ENCODE measurements at places on chromosomes 1 and 21.

DNA sequence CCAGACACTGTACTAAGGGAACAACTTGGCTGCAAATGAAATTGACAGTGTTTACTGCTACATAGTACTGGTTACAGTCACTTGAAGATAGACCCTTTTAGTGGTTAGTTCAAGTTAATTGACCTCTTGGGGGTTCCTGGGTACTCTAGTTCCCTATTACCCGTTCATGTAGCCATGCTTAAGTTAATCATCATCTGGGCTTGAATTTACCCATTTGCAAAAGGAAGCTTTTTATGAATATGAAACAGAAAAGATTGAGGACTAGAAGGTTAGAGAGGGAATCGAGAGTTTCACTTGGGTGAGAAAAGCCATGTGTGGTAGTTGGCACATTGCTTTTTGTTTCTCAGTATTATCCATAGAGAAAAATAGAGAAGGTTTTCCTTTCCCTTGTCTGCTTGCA, 2.7 kb downstream of the MIA3 start:
- DNase-seq = no peak

DNA sequence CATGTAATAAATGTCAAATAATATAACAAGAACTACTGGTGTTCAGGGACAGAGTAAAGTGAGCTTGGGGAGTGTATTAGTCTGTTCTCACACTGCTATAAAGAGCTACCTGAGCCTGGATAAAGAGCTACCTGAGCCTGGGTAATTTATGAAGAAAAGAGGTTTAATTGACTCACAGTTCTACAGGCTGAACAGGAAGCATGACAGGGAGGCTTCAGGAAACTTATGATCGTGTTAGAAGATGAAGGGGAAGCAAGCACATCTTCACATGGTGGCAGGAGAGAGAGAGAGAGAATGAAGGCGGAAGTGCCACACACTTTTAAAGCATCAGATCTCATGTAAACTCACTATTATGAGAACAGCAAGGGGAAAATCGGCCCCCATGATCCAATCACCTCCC, 205.9 kb downstream of the CTH start:
- DNase-seq = no peak

- DNase-seq = no peak
Observed at GRCh38 chr1:244705261-244706234, 52.6 kb downstream of the DESI2 start.

- DNase-seq = no peak
Observed at GRCh38 chr21:45950740-45951515, 30.6 kb upstream of the COL6A1 start.

- DNase-seq = no peak
Observed at GRCh38 chr1:33388805-33389771, 41.8 kb downstream of the PHC2 start.

DNA sequence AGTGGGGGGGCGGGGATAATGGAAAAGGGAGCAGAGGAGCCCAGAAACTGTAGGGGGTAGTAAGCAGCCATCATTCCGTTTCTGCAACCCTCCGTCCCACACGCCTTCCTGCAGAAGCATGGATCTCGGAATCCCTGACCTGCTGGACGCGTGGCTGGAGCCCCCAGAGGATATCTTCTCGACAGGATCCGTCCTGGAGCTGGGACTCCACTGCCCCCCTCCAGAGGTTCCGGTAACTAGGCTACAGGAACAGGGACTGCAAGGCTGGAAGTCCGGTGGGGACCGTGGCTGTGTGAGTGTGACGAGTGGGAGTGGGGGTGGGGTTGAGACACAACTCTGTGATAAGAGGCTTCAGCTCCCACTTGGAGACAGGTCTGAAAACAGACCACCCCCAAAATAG, 706 bp downstream of the CREB3L4 start:
- no peak for DNase-seq

DNA sequence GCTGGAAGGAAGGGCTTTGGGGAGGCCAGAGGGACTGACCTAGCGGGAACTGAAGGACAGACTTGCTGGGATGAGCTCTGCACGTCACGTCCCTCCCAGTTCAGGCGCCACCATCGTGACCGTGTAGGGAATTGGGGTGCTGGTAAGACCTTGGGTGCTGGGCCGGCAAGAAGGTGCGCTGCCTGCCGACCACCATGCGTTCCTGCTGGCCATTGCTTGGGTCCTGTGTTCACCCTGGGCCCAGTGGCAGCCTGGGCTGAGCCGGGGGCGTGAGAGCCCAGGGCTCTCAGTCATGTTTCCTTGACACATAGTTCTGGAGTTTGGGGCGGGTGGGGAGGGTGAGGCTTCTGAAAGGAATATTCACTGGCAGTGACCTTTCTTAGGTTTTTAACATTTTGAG, 176.0 kb downstream of the CAMTA1 start:
- DNase-seq = no peak

DNA sequence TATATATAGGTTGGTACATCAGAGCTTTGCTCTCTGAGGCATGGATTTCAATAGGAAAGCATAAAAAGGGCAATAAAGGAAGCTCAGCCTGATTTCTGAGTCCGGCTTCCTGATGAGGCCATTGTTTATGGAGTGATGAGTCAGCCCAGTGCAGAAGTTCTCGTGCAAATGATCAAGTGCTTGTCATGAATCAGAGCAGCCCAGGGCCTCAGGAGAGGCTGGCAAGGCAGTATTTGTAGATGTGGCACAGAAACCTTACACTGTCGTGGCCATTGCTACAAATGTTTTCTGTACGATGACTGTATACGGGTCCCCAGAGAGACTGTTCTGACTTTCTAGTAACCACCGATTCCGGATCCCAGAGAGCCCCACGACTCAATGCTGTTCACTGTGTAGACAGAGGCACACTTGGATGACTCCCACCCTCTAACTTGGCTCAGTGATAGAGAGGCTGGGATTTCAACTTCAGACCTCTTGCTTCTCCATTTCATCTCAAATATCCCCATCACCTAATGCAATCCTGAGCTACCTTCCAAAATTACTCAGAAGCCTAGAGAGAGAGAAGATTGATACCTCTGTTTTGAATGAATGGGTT, 26.8 kb downstream of the UMODL1 start:
- no peak for DNase-seq

DNA sequence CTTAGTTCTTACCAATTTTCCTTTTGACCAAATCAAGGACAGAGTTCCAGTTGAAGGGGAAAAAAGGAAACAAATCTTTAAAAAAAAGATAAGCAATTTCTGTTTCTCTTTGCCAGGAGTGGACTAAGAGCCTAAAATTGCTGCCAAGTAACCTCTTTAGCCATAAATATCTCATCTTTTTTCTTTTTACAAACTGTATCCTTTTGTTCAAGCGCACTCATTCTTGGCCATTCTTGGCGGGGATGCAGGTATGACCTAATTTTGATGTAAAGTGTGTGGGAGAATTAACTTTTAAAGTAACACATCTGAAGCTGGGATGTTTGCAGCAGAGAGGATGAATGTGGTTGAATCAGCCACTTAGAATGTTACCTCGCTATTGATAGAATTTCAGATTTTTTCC, 13.4 kb upstream of the KIF1B start:
- DNase-seq = no peak

DNA sequence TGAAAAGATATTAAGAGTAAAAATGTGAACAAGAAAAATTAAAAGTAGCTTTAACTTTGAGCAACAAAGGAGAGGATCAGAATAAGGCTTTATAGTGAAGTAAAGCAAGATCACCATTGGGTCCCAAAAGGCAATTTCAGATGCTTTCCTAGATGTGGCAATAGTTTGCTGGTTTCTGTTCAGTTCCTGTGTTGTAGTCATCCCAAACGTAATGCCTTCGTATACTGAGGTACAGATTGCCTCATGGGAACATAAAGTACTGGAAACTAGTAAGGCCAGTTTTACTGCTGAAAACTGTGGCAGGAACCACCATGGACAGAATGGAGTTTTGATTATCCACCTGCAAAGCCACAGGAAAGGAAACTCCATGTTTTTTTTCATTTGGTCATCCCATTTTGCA, 283.5 kb upstream of the SGIP1 start:
- no peak for DNase-seq

DNA sequence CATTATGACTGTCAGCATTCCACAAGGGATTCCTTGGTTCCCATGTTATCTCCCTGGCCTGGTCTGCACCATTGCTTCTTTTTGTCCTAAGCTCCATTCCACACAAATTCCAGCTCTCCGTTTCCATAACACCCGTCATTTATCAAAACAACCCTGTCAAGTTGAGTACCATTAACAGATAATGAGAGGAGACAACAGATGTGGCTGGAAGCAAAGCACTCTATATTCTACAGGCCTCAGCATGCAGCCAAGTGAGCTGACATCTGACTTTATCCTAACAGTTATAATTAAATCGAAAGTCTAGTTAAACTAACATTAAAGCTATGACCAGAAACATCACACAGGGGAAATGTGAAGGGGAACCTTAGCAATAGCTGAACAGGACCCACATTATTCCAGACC, 110.4 kb downstream of the RERE start:
- no peak for DNase-seq

GRCh38 chr1:11845641-11846335, 1.8 kb downstream of the NPPA start:
- DNase-seq = no peak

GRCh38 chr1:33634806-33635205, 162.4 kb downstream of the ZSCAN20 start:
- DNase-seq = no peak

DNA sequence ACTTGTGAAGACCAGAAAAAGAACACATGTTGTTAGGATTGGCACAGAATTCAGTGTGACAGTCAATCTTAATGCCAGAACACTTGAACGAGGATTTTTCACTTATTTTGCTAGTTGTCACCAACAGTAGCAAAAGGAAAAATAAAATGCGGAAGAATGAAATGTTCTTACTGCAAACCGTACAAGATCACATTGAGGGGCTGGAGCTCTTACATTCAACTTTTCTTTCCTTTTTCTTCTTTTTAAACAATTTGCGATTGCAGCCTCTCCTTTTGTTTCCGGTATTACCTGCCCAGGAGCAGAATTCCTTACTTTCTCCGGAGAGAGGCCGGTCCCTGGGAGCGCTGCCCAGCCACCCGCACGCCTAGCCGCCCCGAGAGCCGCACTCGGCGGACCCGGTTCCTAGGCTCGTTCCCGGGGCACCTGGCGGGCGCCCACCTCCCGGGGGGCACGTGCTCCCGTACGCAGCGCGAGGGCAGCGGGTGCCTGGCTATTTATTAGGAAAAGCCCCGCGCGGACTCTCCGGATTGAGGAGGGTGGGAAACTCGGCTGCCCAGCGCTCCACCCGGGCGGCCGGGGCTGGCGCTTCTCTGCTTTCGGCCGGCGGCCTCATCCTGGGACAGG, 1.2 kb upstream of the CAMTA1 start:
- no peak for DNase-seq

DNA sequence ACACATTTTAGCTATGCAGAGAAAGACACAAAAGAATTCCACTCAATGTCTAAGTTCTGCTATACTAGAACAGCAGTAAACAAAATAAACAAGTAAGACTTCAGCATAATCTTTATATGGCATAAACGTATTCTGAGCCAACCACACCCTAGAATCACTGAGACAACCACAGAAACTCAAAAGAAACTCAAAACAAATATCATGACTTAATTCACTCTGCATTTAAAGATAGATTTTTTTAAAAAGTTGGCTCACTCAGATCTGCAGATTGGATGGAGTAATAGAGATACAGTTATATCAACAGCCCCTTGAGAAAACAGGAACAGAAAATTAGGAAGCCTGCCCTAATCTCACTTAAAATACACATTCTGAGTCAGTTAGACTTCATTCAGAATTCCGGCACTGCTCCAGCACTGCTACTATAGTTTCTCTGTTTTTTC, 95.0 kb downstream of the COL24A1 start:
- DNase-seq = no peak

DNA sequence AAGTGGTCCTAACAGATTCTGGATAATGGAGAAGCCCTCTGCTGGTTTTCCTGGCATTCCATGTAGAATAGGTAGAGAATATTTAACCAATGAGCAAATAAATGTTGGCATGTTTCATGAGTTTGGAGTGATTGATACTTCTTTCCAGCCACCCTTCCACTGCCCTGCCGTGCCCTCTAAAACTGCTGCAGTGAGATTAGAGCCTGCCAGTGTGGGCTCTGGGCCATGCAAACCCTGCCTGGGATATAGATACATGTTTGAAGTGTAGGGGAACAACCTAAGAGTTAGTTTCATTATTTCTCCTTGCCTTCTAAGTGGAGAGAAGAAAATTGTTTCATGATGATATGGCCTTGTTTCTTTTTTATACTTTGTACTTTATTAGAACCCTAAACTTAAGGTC, 10.4 kb downstream of the UBE2Q1 start:
- no peak for DNase-seq

DNA sequence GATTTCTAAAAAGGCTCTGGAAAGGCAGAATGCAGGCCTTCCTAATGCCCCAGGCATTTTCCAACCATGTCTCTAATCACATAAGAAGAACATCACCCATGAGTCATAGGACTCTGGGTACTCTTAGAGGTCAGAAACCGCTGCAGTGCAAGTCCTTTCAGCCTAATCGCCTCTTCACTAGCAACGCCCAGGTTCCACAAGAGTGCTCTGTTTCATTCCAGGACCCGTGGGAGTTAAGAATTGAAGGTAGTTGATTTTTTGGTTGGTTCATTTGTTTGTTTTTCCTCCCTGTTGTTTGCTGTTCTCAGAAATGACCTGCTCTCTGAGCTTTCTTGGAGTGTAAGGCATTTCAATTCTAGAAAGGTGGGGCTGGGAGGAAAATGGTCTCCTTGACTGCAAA, 123.2 kb downstream of the NR5A2 start:
- DNase-seq = no peak

- no peak for DNase-seq
Observed at GRCh38 chr1:46618754-46619415, 2.3 kb upstream of the MOB3C start.

- DNase-seq = no peak
Observed at GRCh38 chr1:110384581-110385321, 6.1 kb downstream of the SLC16A4 start.

DNA sequence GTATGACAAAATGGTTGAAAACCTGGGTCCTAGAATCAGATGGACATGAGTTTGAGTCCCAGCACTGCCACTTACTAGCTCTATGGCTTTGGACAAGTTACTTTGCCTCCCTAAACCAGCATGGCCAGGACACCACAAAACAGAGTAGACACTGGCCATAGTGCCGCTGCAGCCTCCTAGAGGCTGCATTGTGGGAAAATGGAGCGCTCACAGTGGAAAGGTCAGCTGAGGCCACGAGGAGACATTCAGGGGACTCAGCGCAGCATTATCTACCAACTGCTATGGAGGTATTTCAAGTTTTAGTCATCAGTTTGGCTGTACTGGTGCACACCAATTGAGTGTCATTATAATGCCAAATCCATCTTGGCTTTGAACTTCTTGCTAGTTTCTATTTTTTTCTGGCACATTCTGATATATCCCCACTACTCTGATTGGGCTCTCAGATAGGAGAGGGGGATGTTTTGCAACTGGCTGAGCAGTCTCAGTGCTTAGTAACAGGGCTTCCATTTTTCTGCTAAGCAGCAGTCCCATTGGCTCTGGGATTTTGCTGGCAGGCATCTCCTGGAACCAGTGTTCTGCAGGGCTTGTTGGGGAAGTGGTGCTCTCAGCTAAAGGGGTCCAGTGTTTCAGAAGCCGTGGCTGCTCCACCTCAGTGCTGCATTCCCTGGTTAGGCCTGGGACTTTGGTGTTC, 16.2 kb downstream of the NT5C1A start:
- no peak for DNase-seq

GRCh38 chr1:6882414-6882813, 97.2 kb downstream of the CAMTA1 start:
- no peak for DNase-seq

Measured in stimulated activated naive CD4-positive, alpha-beta T cell treated with Interleukin-2 at 50 U/mL for 16 hours (primary cell).